WERI-Rb-1 (cell line): ENCODE measurements at places on chromosomes 12 and 14.
A peak's percentile ranks its signal among the peaks of the same experiment; 100 is the strongest.

DNA sequence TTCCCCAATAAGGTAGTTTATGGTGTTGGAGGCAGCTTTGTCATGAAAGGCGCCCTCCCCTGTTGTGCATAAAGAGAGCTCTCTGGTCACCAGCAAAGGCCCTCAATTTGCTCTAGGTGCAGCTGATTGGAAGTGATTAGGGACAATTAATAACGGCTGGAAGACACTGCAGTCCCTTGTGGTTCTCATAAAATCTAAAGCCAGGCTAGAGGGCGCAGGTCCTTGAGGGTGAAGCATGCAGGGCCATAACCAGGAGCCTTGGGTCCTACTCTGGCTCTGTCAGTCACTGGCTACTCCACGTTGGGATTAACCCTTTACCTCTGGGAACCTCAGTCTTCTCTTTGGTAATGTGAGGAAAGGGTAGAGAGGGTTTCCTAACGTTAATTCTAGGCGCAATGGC lies 1.9 kb downstream of the DAAM1 start:
- peak; percentile 61 for DNase-seq

- no peak for DNase-seq
These were observed 13.0 kb downstream of the NUDT4 start for GRCh38 chr12:93390549-93391297.

DNA sequence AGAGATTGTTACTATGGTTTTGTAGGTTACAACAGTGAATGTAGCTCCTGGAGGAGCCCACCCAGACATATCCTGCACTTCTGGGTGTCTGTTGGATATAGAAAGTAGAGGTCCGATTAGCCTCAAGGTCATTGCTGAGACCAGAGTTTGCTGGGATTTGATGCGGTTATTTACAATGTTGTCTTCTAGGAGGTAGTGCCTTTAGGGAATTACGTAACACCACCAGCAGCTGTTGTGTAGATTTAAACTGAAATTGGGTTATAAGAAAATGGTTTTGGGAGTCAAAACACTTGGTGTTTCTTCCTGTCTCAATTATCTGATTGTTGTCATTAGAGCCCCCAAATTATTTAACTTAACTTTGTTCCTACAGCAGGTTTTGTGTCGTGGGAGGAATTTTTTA lies 225.3 kb upstream of the PELI2 start:
- DNase-seq = no peak

DNA sequence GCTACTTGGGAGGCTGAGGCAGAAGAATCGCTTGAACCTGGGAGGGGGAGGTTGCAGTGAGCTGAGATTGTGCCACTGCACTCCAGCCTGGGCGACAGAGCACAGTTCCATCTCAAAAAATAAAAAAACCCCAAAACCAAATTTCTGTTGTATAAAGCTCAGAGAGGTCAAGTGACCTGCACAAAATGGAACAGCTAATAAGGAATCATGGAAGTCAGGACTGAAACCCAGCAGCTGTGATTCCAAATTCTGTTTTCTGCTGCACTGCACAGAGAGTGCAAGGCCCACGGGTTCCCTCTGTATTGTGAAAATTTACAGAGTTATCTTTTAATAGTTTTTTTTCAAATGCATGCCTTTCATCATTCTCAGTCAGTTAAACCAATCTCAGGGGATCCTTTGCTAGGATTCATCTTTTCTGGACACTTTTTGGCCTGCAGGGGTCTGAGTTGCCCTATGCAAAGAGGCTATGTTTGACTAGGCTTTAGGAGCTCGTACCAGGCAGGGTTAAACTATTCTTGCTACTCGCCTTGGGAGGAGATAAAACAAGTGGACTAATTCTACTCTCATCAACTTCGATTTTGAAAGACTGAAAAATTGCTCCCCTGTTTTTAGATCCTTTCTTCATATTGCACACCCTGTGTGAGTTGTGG lies 26.1 kb upstream of the AACS start:
- DNase-seq = no peak

DNA sequence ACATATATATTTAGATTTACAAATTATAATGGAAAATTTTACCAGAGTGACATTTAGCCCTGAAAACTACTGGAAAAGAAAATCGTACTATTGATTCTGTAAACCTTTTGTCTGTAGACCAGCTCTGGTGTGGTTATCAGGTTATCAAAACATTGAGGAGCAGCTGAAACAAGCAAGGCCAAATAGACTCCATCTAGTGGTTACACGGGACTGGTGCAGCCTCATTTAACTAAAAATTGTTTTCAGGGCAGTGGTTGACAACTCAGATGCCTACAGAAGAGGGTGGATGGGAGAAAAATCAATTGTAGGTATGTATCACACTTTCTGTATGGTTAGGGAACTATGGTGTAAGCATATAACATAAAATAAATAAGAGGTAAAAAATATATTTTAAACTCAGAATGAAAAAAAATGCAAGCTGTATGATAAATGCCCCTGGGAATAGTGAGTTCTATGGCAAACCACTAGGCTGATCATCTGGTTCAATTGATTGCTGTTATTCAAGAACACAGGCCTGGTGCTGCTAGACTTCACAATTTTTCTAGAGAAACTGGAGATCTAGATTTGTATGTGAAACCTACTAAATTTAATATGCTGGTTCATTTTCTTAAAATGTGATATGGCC lies 51.2 kb downstream of the ACSS3 start:
- peak; percentile 38 for DNase-seq

- DNase-seq = peak; percentile 24
These were observed 113.8 kb downstream of the RERGL start for GRCh38 chr12:17976202-17976601.

GRCh38 chr12:31218203-31219025 lies 107.5 kb downstream of the SINHCAF start:
- no peak for DNase-seq

GRCh38 chr12:27732281-27732680 lies 21.6 kb downstream of the MRPS35 start:
- no peak for DNase-seq

DNA sequence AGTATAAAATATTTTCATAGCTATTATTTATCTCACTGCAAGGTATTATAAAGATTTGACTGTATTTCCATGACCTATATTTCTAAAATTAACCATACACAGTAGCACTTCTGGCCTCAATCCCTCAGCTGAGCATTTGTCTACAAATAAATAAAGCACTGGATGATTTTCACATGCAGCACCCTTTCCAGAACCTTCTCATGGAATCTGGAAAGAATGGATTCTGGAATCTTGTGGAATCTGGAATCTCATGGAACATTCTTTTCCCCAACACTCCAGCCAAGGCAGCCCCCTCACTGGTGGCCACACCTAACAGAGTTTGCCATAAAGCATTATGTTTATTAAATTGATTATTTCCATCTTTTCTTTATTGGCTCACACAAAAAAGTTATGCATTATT lies 199.2 kb downstream of the MSRB3 start:
- DNase-seq = no peak

DNA sequence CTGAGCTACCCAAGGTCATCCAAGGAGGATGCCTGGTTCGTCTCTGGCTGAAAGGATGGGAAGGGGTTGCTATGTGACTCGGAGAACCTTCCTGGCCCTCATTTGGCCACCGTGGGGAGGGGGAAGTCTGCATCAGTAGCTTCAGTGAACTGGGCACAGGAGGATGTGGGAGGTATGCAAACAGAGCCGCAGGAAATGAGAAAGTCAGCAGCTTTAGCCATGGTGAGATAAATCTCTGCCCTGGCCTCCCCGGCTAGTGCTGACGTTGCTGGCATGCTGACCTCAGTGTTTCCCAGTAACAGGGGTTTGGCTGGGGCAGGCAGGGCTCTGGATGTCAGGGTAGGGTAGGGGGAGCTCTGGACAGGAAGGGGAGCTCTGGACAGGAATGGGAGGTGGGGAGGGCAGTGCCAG lies 2.3 kb upstream of the CEBPE start:
- no peak for DNase-seq

DNA sequence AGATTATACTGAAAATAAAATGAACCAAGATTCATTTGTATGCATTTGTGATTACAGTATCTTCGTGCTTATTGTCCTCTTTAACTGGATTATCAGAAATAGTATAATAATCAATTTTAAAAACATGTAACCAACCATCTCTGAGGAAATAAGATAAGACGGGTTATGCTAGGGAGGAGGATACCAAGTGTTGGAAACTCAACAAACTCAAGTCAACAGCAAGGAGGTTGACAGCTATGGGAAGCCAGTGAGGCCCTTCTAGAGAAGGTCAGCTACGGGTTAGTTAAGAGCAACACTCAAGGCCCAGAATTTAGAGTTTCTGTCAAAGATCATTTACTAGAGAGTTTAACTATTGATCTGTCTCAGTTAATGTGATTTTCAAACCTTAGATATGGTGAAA lies 137.2 kb downstream of the PDZRN4 start:
- DNase-seq = no peak

GRCh38 chr12:115569345-115570068 lies 708.0 kb downstream of the MED13L start:
- peak; percentile 47 for DNase-seq

- DNase-seq = no peak
These were observed 8.3 kb downstream of the RESF1 start for GRCh38 chr12:31967539-31967938.

DNA sequence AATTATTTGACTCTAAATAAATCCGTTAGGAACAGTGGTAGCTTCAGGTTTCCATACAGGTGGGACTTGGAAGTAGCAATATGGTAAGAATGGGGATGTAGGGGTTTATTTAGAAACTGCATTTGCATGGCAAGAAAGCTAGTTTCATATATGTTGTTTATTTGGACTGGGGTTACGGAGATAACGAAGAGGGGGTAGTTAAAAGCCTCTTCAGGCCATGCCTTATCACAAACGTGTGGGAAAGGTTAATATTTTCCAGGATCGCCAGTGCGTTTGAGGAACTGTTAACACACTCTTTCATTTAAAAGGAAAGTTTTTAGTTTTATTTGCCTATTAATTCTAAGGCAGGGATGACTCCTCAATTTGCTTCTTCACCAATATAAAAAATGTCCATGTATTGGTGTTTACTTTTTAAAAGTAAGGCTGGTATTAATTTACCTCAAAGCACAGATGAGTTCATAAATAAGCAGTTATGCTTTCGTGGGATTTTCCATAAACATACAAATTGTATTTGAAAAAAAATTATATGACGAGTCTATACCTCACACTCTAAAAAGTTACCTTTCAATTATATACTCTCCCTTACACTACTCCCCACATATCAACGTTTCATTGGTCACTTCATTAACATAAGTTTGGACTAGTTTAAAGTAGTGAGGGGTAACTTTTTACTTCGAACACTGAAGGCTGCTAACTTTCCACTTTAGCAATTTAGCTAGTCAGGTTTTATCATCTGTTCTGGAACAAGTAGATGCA lies 814 bp downstream of the RAB2B start:
- DNase-seq = no peak

- DNase-seq = no peak
These were observed 501.7 kb downstream of the DIO2 start for GRCh38 chr14:79709573-79709972.

DNA sequence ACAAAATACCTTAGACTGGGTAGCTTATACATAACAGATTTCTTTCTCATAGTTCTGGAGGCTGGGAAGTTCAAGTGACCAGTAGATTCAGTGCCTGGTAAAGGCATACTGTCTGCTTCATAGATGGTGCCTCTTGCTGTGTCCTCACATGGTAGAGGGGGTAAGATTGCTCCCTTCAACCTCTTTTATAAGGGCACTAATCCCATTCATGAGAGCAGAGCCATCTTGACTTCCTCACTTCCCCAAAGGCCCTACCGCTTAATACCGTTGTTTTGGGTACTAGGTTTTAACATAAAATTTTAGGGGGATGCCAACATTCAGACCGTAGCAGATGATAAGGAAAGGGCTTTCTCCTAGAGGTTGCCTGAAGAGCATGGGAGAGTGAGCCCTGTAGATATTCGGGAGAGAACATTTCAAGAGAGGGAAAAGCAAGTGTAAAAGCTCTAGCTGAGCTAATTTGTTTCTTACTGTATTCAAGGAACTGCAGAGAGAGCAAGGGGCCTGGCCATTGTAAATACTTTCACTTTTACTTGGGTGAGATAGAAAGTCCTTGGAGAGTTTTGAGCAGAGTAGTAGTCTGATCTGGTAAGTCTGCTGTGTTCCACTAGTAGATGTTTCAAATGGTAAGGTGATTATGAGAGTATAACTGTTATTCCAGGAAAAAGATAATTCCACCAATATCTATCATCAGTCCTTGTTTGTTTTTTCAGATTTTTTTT lies 27.3 kb downstream of the FRS2 start:
- DNase-seq = no peak

DNA sequence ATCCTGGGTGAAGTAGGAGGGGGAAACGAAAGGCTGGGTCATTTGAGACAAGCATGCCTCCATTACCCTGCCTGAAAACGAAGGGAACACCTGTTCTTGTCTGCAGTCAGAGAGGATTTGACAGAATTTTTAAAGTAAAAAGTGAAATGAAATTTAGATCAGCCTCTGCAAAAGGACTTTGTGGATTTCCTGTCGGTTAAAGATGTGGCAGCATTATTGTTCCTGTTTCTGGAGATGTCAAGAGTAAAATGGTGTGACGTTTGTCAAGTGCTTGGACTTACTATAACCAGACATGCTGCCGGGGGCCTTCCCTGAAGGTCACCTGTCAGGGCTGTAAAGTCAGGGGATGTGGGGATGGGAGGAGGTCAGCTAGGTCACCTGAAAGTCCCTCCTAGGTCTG lies 32.0 kb downstream of the NRXN3 start:
- no peak for DNase-seq

DNA sequence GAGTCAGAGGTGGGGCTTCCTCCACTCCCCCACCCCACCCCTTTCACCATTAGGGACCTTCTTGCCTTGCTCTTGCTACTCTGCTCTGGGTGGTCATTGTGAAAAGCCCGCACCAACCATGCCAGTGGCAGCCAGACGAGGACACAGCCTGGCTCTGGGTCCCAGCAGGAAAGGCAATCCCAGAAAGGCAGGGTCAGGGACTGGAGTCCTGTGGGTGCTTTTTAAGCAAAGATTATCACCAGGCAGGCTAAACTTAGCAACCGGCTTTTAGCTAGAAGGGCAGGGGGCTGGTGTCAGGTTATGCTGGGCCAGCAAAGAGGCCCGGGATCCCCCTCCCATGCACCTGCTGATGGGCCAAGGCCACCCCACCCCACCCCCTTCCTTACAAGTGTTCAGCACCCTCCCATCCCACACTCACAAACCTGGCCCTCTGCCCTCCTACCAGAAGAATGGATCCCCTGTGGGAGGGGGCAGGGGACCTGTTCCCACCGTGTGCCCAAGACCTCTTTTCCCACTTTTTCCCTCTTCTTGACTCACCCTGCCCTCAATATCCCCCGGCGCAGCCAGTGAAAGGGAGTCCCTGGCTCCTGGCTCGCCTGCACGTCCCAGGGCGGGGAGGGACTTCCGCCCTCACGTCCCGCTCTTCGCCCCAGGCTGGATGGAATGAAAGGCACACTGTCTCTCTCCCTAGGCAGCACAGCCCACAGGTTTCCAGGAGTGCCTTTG lies 1.2 kb upstream of the GAPDH start:
- peak; percentile 75 for DNase-seq

DNA sequence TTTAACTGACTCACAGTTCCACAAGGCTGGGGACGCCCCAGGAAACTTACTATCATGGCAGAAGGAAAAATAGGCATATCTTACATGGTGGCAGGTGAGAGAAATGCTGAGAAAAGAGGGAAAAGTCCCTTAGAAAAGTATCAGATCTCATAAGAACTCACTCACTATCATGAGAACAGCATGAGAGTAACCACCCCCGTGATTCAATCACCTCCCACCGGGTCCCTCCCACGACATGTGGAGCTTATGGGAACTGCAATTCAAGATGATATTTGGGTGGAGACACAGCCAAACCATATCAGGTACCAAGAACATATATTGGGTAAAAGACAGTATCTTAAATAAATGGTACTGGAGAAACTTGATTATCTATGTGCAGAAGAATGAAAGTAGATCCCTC lies 100.3 kb upstream of the FAR2 start:
- DNase-seq = no peak

- DNase-seq = no peak
These were observed 148.2 kb upstream of the NAV3 start for GRCh38 chr12:77682488-77682887.

- no peak for DNase-seq
These were observed 159.7 kb downstream of the ANKS1B start for GRCh38 chr12:99824900-99825542.
